ENCODE measurements at places on chromosomes 16 and 17.

- peak; percentile 84 for DNase-seq
Measured at GRCh38 chr17:39621523-39622379, 5.0 kb upstream of the PPP1R1B start.

- no peak for DNase-seq
Measured at GRCh38 chr17:63099425-63099824, 133.4 kb downstream of the TANC2 start.

DNA sequence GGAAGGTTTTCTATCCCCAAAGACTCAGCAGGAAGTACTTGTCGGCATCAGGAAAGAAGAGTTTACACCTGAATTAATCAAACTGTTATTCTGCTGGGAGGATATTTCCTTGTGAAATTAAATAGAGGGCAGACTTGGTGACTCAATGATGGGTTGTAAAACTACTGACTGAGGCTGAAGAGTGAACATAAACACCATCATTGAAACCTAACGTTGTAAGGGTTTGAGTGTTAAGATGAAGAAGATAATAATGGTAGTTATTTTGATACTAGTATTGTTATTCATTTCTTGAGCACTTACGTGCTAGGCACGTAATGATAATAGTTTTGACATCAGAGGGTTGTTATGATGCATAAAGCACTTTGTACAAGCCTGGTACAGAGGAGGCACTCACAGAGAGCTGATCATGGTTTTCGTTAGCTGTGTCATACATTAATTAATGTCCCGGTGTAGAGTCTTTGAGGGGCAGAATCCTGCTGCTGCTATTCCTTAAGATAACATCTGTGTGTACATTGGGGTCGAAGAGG lies 64.2 kb upstream of the CACNG3 start:
- no peak for DNase-seq

- no peak for DNase-seq
Measured at GRCh38 chr17:46847204-46848191, 3.9 kb upstream of the WNT9B start.

DNA sequence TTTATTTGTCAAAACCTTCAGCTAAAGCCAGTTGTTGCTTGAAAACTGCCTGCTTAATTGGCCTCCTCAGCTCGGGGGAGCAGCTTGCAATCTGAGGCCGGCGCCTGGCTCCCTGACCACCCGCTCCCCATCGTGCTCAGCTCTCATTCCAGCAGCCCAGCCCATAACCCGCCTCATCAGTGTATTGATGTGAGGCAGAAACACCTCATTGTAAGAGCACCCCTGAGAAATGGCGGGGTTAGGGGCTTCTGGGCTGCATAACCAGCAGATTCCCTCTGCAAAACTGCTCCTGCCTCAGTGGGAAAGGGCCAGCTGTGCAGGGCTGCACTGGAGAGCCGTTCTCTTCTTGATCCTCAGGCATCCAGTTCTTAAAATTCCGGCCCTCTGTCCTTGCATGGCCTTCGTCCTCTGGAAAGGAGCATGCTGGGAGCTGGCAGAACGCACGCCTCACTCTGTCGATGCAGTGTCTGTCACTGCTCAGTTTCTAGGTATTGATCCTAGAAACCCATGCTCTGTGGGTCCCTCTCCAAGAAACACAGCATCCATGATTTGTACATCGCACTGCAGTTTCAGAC lies 113.8 kb upstream of the CHMP6 start:
- no peak for DNase-seq

DNA sequence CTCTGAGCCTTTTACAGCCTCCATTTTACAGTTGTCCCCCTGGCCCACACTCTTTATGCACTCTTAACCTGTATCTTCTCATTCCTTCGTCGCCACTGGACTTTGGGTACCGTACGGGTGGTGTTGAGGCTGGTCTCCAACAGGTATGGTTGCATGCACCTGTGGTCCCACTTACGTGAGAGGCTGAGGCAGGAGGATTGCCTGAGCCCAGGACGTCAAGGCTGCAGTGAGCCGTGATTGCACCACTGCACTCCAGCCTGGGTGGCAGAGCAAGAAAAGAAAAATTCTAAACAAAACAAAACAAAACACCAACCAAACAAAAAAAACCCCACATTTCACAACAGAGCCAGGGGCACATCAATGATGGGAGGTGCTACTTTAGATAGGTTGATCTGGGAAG lies 14.4 kb upstream of the TMEM98 start:
- no peak for DNase-seq

DNA sequence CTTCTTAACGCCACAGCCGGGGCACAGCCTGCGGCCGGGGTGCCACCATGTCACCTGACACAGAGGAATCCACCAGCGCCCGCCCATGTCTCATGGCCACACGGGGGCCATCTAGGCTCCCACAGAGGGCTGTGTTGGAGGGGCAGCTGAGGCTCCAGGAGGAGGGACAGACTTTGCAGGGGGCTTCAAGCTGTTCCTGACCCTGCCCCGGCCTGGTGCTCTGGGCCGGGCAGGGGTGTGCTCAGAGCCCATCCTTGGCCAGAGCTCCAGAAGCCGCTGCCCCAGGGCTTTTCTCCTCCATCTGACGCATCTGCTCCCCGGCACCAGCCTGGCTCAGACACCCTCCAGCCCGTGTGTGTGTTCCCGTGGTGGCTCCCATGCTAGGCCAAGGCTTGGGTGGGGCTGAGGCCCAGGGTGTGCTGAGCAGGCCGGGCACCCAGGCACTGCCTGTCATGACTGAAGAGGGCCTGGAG lies 7.8 kb upstream of the SLC38A10 start:
- DNase-seq = no peak

- DNase-seq = peak; percentile 3
Measured at GRCh38 chr17:71472809-71473789, 647.7 kb upstream of the SOX9 start.

DNA sequence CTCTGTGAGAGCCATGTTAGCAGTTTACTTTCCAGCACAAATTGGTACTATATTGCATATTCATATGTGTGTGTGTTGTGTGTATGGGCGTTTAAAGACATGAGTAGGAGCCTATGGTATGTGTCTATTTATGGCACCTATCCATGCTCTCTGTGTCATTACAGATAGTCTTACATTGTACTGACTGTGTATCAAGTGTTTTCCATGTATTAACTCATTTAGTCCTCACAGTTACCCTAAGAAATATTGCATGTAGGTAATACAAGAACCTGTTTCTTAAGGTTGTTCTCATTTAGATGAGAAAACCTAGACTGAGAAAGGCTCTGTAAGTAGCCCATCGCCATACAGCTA lies 1.6 kb downstream of the ALG1 start:
- DNase-seq = no peak

- no peak for DNase-seq
Measured at GRCh38 chr17:17937201-17937853, 34.9 kb downstream of the TOM1L2 start.

DNA sequence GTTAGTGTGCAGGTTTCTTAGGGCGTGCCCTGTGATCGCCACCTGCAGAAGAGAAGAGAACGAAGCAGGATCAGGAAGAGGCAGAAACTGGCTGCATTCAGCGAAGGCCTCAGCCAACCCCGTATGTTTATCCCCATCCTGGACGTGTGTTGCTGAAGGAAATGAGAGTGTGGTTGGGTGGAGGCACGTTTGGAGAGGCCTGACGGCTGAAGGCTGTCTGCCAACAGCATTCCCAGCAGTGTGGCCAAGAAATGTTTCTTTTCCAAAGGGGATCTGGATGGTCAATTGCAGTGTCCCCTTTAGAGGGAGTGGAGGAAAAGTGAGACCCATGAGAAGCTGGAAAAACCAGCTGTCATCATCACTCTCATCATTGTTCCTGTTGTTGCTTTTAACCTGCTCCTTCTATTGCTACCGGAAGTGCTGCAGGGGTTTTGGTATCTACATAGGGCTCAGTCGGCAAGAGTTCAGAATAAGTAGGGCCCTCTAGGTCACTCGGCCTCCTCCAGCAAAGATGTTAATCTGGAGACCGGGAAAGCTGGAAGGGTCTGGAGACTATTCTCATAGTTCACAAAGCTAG lies 46.5 kb upstream of the SLC47A1 start:
- no peak for DNase-seq

DNA sequence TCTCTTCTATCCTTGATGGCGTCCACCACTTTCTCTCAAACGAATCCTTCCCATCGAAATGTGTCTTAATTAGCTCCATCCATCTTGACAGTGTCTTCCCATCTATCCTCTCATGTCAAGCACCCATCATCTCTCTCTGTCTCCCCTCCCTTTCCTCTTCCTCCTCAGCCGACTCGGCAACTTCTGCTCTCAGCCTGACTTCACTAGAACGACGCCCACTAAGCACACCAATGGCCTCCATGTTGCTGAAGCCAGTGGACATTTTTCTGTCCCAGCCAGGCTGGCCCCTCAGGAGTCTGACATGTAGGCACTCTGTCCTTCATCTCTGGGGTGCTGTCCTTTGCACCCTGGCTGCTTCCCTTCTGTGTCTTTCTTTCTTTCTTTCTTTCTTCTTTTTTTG lies 2.5 kb upstream of the SPATA20 start:
- DNase-seq = no peak

DNA sequence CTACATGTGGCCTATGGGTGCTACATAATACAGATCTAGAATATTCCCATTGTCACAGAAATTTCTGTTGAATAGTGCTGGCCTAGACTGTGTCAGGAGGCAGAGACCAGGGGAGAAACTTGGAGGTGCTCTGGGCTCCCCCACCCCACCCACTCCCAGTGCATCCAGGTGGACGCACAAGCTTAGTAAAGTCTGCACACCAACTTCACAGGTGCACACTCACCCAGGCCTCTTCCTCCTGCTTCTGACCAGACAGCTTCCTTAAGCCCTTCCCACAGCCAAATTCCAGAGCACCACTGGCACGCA lies 7.6 kb upstream of the CNP start:
- no peak for DNase-seq

- peak; percentile 66 for DNase-seq
Measured at GRCh38 chr17:82231312-82231561, 2.4 kb downstream of the SLC16A3 start.

GRCh38 chr16:57646388-57647039 lies 18.1 kb downstream of the ADGRG1 start:
- DNase-seq = no peak

- no peak for DNase-seq
Measured at GRCh38 chr16:57763285-57764005, 27.9 kb downstream of the KATNB1 start.

DNA sequence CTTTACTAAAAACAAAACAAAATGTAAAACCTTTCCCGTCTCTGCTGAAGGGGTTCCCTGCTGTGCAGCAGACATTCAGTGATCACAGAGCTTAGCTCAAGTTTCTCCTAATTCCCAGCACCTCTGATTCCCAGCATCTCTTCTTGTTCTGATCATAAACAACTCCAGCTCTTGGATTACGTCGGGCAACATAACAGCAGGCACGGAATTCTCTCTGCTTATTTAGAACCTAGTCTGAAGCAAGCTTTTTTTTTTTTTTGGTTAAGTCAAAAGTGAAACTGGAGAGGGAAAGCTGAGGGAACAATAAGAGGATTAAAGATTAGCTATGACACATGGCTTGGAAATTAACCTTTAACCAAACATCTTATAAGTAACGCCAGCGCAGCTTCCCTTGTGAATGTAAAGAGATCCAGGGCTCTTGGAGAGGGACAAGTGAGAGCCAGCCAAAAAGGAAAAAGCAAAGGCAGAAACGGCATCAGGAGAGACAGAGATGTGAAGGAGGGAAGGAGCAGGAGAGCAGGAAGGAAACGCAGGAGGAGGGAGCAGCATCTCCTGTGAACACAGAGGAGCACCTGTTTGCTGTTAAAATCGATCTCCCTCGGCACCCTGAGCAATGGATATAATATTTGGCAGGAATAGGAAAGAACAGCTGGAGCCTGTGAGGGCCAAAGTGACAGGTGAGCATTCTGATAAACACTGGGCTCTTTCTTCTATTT lies at the start of gene BCO1:
BCO1 (plus strand) TSS at position 394 of the 716 bp plus-strand sequence; CDS start at position 614, 220 bp downstream.
- DNase-seq = no peak

DNA sequence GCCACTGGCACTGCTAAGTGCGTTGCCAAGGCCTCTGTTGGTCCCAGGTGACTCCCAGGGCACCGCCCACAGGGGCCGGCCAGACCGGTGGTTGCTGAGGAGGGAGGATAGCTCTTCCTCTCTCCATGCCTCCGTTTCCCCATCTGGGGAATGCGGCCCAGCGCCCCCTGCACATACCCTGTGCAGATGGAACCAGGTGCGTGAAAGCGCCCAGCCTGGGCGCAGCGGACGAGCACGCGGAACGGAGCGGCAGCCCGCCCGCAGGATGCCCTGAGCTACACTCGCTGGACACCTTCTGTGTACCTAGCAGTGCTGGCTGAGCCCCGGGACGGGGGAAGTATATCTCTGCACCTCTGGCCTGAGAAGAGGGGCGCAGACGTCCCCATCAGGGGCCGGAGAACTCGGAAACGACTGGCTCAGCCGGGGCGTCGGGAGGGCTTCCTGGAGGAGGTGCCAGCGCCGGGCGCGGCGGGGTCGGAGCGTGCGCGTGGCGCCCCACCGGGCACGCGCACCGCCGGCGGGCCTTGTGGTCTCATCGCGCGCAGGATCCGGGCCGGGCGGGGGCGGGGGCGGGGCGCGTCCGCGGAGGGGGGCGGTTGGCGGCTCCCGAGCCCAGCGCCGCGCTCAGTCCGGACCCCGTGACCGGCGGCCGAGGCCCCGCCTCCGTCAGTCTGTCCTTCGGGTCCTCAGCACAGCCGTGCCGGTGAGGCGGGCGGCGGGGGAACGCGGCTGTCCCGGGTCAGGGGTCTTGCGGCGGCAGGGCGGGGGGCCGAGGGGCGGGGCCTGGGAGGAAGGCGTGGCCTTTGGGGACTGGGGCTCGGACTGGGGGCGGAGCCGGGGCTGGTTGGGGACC lies at the start of the genes CCDC78 and HAGHL:
CCDC78 (minus strand) TSS at position 6 of the 853 bp plus-strand sequence. CDS start 76 bp downstream, outside the sequence.
HAGHL (plus strand) TSS at position 669 of the 853 bp plus-strand sequence. CDS start 404 bp downstream, outside the sequence.
- peak; percentile 82 for DNase-seq

- DNase-seq = no peak
Measured at GRCh38 chr17:79114458-79115301, 40.1 kb downstream of the ENGASE start.

DNA sequence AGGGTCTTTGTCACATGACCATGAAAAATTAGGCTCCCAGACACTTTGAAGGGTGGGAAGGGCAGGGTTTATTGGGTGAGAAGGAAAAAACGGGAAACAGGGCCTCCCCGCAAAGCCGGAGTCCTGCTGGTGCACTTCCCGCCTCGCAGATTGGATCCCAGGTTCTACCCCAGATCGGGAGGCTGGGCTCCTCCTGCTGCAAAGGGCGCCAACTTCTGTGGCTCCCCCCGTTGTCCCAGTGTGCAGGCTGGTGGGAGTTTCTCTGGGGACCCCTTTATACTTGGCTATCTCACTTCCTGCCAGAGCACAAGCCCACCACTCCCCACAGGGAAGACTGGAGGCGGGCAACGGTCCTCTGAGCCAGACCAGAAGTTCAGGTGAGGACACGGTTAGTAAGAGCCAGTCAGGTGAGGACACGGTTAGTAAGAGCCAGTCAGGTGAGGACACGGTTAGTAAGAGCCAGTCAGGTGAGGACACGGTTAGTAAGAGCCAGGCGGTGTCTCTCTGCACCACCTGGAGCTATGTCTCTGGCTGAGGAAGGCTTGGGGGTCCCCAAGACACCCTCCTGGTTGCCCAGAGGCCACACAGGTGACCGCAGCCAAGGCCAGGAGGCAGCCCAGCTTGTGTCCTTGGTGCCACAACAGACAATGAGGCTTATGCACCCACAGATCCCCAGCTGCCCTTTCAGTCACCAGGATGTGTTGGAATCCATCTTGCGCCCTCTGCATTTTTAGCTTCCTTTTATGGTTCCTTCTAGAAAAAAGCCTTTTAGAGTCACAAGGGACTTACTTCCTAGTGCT lies 48.1 kb upstream of the CHMP6 start:
- no peak for DNase-seq

GRCh38 chr16:80265624-80266306 lies 275.0 kb upstream of the DYNLRB2 start:
- DNase-seq = no peak

Measured in GM12892 (cell line).